ENCODE measurements at places on chromosomes 6 and 20.

- no peak for DNase-seq
Measured at GRCh38 chr6:84193114-84193708, 34.2 kb downstream of the CEP162 start.

GRCh38 chr6:141035312-141036200, 1097.2 kb upstream of the GJE1 start:
- no peak for DNase-seq

GRCh38 chr6:20661721-20662120, 127.5 kb downstream of the CDKAL1 start:
- DNase-seq: peak; percentile 21

DNA sequence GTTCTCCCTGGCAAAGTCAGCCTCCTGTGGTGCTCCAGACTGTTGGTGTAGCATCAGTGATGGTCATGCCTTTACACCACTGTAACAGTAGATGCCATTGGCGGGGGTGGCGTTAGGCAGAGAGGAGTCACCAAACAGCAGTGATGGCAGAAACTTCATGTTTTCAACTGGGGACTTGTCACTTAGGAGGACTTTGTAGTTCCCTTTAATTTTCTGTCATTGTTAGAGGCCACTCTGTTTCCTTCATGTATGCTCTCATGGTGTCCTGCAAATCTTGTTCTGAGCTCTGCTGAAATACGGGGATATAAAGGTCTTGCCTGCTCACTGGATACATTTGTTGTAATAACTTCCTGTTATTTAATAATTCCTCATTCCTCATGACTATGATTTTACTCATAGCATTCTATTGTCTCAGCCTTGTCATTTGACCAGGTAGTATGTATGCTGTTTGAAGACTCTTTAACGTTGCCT, 4.6 kb downstream of the MAP3K4 start:
- no peak for DNase-seq

DNA sequence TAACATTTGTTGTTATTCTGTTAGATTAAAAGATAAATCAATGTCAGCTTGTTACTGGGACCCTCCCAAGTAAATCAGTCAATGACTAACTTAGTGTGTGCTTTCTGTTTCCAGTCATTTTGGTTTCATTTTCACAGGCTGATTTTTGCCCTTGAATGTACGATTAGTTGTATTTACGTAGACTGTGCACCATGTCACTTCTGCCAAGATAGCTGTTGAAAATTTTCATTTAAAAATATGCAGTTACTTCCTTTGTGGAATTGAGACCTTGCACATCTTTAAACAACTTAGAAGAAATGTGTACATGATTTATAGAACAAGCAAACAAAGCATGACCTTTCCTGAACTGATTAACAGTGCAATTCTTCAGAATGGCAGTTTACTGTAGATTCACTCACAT, 944.8 kb upstream of the CITED2 start:
- DNase-seq: no peak

DNA sequence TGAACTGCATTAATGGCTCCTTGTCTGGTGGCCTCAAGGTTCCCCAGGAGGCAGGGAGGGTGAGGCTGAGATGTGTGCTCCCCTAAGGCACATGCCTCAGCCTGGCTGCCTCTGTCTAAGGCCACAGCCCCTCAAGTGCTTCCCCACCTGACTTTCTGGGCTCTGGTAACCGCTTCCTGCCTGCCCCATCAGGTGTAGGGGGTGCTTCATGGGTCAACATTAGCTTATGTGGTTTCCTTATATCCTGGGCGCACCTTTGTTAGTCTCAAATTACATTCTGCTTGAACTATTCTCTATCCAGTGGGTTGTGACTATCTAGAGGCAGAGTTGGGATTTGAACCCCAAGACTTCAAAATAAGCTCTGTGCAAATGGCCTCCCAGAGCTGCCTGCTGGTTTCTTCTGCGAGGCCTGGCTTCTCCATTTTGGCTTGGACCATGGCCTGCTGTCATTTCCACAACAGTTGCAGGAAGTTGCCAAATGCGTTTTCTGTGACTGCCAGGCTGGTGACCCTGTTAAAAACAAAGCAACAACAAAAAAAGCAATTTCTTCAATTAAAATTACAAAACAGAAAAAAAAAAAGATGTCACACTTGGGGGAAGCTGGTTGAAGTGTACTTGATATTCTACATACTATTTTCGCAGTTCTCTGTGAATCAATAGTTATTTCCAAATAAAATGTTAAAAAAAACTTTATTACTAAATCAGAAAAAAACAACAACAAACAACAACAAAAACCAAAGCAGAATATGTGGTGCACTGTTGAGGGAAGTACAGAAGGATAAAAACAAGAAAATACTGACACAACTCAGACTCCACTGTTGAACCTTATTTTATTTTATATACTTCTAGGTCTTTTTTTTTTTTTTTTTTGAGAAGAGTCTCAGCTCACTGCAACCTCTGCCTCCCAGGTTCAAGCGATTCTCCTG, 20.0 kb upstream of the ZNFX1 start:
- DNase-seq: no peak

- no peak for DNase-seq
Measured at GRCh38 chr6:169141671-169142537, 111.7 kb downstream of the THBS2 start.

- no peak for DNase-seq
Measured at GRCh38 chr6:11491596-11492463, 45.7 kb upstream of the TMEM170B start.

DNA sequence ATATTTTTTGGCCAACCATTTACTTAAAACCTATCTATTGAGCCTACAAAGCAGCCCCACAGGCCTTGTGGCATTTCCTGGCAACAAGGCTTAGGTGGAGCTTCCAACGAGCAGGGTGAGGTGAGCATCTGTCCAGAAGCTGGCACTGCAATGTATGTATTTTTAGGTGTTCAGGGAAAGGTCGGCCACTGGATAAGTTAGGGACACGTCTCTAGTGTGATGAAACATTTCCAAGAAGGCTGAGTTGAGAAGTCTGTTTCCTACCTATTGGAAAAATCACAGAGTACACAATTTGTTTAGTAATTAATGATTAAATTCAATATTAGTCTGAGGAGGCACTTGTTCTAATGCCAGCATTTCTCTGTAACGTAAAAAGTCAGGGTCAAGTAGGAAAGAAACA, 17.8 kb upstream of the RCAN2 start:
- DNase-seq: no peak

GRCh38 chr6:31568537-31568961, 3.5 kb upstream of the LTA start:
- no peak for DNase-seq

DNA sequence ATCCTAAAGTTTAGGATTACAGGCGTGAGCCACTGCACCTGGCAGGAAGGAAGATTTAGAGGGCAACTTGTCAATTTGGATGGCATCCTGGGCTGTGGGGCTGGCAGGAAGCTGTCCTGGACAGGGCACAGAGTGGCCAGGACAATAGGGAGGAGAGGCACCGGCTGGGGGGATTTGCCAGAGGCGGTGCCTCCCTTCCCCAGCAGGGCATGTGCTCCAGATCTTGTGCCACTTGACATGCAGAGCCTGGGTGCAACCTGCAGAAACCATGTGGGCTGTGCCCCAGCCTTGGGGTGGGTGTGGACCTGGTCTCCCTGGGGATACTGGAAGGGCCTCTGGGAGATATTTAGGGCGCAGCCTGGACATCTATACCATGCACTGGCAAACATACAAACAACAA, 58.6 kb upstream of the EEF1A1 start:
- no peak for DNase-seq

DNA sequence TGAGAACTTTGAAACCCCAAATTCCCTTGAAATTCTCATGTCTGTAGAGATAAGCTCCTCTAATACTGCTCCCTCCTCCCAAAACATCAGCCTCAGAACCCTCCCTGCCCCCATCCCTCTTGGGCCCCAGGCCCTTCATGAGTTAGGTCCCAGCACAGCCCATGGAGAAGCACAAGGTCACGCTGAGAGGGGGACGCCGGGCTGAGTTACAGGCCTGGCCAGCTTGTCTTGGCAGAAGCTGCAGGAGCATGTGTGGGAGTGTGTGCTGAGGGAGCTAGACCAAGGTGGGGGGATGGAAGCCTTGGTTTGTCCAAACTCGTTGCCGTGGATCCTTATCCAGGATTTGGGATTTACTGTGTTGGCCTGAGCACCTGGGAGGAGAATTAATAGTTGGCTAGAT, 8.5 kb upstream of the PTCRA start:
- DNase-seq: no peak

DNA sequence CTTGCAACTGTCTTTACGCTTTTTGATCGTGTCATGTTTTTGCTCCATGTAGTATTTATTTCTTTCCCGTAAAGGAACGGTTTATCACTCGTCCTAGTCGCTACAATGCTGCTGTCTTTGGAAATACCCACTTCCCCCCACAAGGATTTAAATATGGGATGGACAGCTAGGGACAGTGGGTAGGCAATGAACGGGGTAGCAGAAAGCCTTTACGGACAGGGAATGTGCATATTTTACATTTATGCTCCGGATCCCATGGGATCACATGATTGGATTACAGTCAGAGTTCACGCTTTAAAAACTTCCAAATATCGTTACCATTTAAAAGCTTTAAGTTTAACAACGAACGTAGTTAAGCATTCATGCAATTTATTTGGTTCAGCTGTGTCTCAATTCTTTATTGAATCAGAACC, 1.2 kb downstream of the HIVEP1 start:
- no peak for DNase-seq

- DNase-seq: no peak
Measured at GRCh38 chr6:35302604-35303241, 5.1 kb downstream of the DEF6 start.

- DNase-seq: no peak
Measured at GRCh38 chr6:51028276-51028675, 209.6 kb downstream of the TFAP2B start.

GRCh38 chr6:30913721-30914075, 340 bp upstream of the VARS2 start:
- no peak for DNase-seq

GRCh38 chr6:30615219-30615957, 1.7 kb downstream of the PPP1R10 start:
- DNase-seq: peak; percentile 51

- no peak for DNase-seq
Measured at GRCh38 chr20:23444859-23445258, 5.4 kb downstream of the CSTL1 start.

- DNase-seq: no peak
Measured at GRCh38 chr20:57888591-57888990, 178.8 kb upstream of the PMEPA1 start.

DNA sequence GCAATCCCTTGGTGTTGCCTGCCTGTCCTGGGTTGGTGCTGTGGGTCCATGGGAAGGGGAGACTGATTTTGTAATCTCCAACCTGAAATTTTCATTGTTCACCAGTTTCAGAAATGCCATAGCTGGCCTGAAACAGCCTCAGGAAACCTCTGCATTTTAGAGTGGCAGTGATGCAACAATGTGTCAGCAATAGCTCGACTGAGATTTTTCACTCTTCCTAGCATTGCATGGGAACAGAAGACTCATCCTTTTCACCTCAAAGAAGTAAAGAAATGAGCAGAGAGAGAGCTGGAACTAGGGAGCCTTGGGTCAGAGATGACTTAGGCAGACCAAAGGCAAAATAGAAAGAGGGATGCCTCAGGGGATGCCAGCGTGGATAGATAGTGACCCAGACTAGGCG, 23.7 kb upstream of the TMEM14A start:
- DNase-seq: no peak

DNA sequence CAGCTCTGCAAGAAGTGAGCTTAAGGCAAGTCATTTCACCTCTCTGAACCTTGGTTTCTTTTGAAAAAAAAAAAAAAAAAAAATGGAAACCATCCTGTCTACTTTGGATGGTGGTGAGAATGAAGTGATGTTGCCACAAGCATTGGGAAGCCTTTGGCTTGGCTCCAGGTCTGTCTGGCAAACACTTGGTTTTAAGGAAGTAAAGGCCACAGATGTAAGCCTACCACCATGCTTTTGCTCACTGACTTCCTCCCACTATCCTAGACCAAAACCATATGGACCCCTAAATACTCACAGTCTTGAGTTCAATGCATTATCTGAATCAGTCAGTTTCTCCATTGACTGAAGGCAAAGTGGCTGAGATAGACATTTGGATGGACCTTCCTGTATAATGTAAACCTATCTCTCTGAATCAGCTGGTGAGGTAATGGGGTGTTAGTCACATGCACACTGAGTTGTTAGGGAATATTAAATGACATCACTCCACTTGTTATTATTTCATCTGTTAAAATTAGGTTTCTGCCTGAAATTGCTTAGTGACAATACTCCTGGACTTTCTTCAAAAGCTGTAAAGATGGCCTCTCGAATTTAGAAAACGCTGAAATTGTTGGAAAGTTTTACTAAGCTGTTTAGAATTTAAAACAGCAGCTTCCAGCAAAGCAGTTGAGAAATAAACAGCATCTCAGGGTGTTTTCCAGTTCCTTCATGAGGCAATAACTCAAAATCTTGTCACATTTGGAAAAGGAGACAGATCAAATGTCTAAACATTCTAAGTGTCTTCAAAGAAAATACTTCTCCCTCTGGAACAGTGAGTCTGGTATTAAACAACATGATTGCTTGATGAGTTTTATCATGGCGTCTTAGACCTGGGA, 833.5 kb downstream of the DHX35 start:
- no peak for DNase-seq

GRCh38 chr20:6178537-6178936, 55.7 kb upstream of the FERMT1 start:
- DNase-seq: peak; percentile 8

DNA sequence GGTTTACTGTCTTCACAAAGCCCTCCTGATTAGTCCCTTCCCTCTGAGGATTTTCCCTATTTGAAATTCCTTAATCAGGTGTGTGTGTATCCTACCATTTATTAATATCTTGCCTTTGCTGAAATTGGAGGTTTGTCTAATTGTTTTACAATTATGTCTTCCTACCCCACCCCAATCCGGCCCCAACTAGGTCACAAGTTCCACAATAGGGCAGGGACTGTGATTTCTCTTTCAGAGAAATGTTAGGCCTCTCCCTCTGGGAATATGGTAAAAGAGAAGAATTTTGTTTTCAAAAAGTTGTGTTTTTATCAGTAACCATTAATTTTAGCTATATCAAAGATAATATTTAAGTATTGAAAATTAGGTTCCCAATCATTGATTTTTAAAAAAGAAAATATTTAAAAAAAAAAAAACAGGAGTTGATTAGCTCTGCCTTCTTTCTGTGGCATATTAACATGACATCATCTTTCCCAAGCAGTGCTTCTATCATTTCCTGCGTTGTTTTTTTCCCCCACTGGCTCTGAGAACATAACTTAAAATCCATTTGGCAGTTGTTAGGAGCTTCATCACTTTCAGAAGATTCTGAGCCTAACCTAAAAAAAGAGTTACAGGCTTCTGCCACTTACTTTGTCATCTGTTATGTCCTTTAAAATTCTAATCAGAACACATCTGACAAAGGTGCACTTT, 36.1 kb downstream of the BLOC1S5 start:
- DNase-seq: no peak

GRCh38 chr6:168524571-168525001, 83.6 kb downstream of the SMOC2 start:
- DNase-seq: no peak

- no peak for DNase-seq
Measured at GRCh38 chr20:52291109-52291508, 99.5 kb upstream of the ZFP64 start.

DNA sequence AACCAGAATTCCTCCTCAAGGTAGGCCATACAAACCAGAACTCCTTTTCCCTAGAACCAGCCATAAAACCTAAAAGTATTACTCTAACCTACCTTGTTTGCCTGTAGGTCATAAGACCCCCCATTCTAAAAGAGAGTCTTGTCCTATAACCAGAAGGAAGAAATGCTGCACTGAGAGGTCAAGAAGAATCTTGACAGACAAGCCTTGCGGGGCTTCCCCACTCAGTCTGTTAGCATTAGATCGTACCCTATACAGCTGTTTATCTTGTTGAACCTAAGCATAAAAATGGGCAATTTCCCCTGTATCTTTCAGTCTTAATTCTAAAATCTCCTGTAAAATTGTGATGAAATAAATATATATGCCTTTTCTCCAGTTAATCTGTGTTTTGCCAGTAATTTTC, 52.3 kb upstream of the HFE start:
- no peak for DNase-seq

Measured in NCI-H2081 treated with DMSO at 0.1 percent for 48 hours (cell line).